GM23338 (cell line): ENCODE measurements at places on chromosomes 6 and 20.

DNA sequence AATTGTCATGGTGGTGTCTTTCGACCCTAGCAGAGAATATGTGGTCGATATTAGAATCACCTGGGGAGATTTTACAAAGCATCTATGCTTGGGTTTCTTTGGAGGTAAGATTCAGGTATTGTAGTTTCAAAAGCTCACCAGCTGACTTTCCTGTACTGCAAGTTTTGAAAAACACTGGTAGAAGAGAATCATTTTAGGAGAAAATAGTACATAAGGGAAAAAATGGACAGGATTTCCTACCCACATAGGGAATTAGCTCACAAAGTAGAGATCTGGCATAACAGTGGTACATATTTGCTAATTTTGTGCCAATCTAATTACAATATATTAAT, 27.4 kb upstream of the ABT1 start:
- no peak for DNase-seq

DNA sequence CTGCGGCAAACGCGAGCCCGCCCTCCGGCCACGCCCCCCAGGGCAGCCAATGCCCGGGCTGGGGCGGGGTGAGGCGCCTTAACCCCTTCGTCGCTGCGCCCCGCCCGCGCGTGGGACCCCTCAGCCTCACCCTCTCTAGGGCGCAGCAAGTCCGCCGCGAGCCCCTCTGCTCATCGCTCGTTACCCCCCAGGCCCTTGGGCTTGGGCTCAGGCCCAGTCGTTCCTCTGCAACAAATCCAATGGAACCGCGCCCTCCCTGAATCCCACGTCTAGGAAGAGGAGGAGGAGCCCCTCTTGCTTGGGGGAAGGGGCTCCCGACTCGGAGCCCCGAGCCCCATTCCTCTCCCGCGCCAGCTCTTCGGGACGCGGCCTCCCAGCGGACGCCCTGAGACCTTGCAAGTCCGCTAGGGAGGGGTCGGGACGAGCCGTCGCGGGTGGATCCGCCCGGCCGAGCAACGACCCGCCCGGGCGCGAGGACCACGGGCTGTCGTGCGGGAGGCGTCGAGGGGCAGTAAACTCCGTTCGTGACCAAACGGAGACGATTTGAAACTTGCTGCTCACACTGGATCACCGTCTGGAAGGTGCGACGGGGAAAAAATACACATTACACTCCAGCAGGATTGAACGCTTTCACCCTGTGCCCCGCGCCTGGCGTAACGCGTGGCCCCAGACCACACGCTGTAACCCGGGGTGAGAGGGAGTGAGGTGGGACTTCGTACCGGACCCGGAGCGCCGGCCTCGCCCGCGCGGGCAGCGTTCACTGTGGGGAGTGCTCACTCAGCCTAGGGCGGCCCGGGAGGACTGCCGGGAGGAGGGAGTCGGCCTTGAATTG, 477 bp upstream of the LZTS3 start:
- DNase-seq = peak; percentile 95

DNA sequence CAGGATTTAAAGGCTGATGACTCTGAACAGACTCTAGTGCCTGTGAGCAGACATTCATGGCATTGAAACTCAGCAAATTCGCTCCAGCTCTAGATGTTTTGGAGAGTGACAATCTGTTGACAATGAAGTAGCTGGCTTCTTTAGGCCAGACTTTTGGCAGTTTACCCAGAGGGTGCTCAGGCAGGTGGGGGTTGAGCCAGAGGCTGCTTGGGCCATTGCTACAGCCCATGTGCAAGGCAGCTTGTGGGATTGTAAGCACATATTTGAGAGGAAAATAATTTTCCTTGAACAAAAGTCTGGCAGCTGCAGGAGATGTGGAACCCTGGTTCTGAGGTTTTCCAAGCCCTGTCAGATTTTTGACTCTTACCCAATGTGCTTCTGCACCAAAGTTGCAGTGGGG, 311.6 kb downstream of the CDC5L start:
- no peak for DNase-seq

DNA sequence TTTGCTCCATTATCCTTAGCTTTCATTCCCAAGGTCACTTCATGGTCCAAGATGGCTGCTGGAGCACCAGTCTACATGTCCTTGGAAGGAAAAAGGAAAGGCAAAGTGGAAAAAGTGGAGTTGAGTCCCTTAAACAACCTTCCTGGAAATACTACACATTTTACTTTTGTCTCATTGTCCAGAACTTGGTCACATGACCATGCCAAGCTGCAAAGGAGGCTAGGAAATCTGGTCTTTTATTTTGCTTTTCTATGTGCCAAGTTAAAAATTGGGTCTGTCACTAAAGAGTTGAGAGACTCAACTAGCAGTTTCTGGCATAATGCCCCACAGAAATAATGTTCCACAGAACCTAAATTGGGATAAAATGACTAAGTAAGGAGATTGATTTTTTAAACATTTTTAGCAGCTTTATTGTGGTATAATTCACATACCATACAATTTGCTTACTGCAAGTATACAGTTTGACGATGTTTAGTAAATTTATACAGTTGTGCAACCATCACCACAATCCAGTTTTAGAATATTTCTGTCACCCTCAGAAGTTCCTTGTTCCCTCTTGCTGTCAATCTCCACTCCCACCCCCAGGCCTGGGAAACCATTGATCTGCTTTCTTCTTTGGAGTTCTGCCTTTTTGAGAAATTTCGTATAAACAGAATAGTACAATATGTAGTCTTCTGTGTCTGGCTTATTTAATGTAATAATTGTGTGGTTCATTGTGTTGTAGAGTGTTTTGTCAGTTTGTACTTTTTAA, 5.6 kb upstream of the CHD6 start:
- DNase-seq = no peak

DNA sequence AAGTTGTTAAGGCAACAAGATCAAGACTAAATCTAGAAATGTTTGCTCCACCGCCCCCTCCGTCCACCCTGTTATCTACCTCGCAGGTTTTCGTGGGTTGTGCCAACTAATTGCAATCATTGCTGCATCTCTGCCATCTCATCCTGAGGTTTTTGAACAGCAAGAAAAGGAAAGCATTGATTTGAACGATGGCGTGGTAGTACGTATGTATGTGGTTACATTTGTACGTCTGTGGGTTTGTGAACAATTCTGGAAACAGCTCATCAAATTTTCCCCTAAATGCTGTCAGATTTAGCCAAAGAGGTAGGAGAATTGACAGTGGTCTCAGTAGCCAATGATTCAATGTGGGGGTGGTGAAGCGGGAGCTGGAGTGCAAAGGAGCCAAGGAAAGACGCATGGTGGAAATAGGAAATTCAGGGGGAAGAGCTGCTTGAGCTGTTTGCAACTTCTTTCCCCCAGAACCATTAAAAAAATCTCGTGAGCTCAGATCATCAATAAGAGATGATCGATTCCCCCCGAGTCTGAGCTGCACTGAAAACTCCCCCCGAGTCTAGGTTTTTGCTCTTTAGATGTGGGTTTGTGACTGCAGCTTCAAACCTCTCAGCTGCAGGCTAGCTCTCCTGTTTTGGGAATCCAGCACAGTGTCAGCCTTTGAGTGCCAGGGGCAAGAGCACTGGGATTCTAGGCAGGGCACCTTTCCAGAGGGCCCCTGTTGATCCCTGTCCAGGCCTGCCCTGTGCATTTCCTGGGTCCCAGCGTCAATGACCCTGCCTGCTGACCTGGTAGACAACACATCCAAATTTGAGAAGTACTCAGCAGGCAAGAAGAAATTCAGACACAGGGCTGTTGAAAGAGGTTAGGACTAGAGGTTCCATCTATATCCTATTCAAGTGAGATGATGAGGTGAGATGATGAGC, 72.6 kb upstream of the LY86 start:
- DNase-seq = no peak

DNA sequence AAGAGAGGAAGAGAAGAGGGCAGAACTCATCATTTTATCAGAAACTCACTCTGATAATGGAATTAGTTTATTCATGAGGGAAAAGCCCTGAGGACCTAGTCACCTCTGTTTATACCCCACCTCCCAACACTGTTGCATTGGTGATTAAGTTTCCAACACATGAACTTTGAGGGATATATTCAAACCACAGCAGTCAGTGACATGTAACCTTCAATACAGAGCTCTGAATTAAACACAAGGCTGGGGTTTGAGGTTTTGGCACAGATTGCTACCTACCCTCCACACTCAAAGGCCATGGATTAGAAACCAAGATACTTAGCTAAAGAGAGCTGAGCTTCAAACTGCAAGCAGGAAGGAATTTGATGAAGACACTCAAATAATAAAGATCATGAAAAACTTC, 48.5 kb upstream of the MOCS1 start:
- no peak for DNase-seq

DNA sequence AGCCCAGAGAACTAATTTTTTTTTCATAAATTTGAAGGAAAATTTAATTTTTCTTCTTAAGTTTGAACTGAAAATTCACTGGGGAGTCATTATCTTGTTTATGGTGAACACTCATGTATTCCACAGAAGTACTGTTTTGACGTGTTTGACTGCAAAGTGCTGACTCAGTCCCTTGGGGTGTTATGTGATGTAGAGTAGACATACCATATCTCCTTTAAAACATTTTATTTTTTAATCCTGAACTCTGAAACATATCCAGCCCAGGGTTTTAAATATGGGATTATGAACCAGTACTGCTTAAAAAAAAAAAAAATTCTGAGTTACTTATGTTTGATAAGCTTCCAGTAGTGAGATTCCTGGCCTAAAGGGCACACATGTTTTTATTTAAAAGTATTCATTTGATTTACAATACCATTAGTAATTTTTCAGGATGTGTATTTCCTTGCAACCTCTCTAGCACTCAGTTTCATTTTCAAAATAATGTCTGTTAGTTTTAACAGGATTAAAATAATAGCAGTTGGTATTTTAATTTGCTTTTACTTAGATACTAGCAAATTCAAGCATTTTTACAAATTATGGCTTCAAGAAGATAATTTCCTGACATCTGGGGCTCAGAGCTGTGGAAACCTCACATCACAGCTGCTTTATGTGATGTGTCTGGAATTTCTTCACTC, 81.7 kb upstream of the PDE10A start:
- DNase-seq = no peak

GRCh38 chr20:2780948-2781347, 19.5 kb downstream of the CPXM1 start:
- DNase-seq = peak; percentile 54

DNA sequence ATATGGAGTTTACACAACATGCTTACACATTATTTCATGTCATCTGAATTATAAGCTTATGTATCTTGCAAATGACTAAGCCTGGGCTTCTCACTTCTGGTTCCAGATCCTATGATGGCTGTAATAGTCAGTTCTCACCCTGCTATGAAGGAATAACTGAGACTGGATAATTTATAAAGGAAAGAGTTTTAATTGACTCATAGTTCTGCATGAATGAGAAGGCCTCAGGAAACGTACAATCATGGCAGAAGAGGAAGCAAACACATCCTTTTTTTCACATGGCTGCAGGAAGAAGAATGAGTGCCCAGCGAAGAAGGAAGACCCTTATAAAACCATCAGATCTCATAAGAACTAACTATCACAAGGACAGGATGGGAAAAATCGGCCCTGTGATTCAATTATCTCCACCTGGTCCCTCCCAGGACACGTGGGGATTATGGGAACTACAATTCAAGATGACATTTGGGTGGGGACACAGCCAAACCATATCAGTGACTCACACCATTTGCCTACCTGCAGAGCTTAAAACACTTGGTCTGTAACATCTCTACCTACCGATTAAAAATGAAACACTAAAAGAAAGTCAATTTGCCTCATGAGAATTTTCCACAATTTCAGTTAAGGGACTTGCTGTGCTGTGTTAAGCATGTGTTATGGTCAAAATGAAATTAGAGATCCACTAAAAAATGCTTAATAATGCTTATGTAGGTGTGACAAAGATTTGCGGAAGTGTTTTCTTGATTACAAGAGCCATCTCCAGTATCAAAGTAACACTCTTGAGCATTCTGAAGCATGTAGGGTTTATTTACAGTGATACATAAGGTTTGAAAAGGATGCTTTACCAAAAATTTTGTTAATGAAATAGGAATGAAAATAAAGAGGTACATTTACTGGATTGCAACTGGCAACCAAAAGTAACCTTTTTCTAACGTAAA, 2.2 kb upstream of the RWDD1 start:
- DNase-seq = no peak

DNA sequence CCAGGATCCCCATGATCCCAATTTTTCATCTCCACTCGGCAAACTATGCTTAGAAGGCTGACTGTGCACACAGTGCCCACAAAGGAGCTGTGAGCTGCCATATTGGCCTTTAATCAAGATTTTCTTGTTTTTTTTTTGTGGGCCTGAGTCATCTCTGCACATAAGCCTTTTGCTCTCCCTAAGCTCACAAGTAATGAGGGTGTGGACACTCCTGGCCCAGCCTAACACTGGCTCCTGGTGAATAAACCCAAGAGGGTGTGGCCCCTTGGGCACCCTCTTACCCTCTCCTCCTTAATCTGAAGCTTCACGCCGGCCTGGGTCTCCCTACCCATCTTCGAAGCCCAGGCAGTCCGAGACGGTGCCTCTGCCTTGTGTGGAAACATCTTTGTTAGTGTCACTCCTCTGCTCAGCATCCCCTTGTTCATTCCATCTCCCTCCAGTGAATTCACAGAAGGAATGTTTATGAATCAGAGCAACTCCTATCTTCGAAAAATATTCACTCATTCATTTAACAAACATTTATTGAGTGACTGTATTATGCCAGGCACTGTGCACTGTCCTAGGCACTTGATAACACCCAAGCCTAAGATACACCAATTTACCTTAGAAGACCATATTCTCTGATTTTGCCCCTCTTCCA, 22.2 kb upstream of the MRPS10 start:
- no peak for DNase-seq

- DNase-seq = no peak
These were observed 2.3 kb upstream of the TUBB1 start for GRCh38 chr20:59016795-59017492.

- peak; percentile 23 for DNase-seq
These were observed 52.4 kb upstream of the IPCEF1 start for GRCh38 chr6:154408891-154409500.
